ENCODE measurements at places on chromosomes 7 and 10.

DNA sequence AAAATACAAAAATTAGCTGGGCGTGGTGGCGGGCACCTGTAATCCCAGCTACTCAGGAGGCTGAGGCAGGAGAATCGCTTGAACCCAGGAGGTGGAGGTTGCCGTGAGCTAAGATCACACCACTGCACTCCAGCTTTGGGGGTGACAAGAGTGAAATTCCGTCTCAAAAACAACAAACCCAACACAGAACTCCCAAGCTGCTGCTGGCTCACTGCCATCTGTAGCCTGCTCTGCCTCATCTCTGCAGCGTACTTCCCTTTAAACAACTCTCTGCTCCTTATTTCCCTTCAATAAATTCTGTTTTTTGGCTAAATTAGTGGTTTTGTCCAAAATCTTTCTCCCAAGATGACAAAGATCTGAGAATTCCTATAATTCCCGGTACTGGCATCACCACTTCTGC lies 189.2 kb upstream of the GALNT17 start:
- no peak for DNase-seq

GRCh38 chr7:97307521-97308108 lies 190.1 kb downstream of the SDHAF3 start:
- no peak for DNase-seq

- DNase-seq = no peak
These were observed 131.3 kb downstream of the WDR11 start for GRCh38 chr10:120982507-120982906.

DNA sequence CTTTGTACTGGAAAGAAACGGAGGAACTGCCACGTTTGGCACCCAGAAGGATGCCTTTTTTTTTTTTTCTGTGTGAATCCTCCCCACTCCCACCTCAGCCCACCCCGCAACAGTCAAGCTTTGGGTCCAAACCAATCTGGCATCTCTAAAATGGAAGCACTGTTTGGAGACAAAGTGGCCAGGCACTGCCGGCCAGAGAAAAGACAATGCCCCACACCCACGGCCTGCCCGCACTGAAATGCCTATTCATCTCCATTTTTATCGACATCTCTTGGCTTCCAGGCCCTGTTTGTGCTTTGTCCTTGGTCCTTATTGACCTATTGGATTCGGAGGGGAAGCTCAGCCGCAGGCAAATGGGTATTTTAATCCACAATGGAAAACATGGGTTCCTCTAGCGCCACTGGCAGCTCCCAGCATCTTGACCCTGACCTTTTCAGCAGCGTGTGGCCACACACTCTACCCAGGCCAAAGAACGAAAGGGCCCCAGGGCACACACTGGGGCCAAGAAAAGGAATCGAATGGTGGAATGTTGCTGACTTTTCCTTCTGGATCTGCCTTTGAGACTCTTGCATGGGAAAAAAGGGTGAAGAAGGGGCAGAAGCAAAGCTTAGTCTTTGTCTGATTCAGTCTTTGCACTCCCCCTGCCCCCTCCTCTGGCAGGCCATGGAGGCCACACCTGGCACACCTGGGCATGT lies 162.6 kb upstream of the CDCA7L start:
- DNase-seq = no peak
